ENCODE measurements at places on chromosomes 4 and X.

GRCh38 chr4:151671541-151672059 lies 89.2 kb downstream of the GATB start:
- no peak for DNase-seq

DNA sequence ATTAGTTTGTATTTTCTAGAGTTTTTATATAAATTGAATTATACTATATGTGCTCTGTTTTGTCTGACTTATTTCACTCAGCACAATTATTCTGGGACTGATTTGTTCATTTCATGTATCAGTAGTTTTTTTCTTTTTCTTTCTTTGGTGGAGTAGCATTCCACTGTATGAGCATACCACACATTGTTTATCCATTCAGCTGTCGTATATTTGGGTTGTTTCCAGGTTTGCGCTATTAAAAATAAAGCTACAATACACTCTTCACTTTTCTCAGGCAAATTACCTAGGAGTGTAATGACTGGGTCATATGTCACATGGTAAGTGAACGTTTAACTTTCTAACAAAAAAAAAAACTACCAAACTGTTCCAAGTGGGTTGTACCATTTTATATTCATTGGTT lies 9.6 kb upstream of the OTUD4 start:
- no peak for DNase-seq

DNA sequence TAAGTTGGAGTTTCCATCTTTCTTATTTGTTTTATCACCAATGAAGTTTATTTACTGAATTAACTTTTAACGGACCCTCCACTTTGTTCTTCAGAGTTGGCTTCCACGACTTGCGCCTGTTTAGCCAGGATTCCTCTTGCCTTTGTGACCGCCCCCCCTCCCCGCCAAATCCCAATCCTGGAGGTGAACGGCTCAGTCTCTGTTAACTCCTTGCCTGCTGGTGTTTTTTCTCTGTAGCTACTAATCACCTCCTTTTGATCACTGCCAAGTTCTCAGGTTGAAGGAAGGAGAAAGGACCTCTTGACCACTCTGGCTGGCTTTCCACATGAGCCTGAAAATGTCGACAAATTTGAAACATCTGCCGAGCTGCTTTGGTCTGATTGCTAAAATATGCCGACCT lies 46.8 kb upstream of the BCOR start:
- DNase-seq, result no peak

GRCh38 chr4:159010563-159011260 lies 92.2 kb upstream of the RAPGEF2 start:
- DNase-seq, result no peak

DNA sequence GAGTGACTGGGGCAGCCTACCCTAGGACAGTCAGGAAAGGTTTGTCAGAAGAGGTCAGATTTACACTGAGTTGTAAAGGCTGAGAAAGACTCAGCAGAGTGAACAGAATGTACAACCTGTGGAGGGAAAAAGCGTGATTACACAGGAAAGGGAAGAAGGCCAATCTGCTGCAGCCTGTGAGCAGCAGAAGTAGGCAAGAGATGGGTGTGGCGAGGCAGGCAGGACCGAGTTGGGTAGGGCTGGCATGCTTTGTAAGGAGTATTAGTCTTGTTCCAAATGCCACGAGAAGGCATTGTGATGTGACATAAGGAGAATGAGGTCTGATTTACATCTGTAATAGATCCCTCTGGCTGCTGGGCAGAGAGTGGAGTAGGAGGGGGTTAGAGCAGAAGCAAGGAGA lies 12.6 kb downstream of the SGMS2 start:
- DNase-seq, result no peak

GRCh38 chr4:35942092-35942491 lies 302.2 kb downstream of the ARAP2 start:
- DNase-seq, result no peak

DNA sequence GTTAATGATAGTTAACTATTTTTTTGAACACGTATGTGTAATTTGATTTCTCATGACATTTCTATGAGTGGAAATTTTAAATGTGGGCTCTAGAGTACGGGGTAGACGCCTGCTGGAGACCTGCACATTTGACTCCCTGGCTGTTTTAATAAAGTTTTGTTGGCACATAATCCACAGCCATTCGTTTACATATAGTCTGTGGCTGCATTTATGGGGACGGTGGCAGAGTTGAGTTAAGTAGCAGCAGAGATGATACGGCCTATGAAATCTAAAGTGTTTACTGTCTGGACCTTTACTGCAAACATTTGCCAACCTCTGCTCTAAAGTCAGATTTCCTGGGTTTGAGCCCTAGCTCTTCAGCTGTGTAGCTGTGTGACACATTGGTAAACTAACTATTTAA lies 118.8 kb downstream of the CHRNA9 start:
- DNase-seq, result no peak

GRCh38 chrX:153853180-153853901 lies 23.0 kb upstream of the PDZD4 start:
- no peak for DNase-seq

GRCh38 chr4:5957076-5957475 lies 61.2 kb downstream of the C4orf50 start:
- no peak for DNase-seq

DNA sequence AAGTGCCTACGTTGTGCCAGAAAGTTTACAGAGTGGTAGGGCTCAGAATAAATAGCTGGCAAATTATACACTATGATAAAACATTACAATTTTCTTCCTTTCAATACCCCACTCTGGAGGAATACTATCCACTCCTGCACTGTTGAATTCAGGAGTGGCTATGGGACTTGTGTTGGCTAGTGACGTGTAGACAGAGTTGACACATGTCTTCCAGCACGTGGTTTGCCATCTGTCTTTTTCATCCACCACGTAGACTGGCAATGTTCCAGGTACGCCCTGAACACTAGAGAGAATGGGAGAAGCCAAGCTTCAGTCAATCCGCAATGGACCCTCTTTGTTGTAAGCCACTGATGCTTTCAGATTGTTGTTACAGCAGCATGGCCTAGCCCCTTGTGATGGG lies 168.8 kb upstream of the RBPJ start:
- DNase-seq, result no peak

DNA sequence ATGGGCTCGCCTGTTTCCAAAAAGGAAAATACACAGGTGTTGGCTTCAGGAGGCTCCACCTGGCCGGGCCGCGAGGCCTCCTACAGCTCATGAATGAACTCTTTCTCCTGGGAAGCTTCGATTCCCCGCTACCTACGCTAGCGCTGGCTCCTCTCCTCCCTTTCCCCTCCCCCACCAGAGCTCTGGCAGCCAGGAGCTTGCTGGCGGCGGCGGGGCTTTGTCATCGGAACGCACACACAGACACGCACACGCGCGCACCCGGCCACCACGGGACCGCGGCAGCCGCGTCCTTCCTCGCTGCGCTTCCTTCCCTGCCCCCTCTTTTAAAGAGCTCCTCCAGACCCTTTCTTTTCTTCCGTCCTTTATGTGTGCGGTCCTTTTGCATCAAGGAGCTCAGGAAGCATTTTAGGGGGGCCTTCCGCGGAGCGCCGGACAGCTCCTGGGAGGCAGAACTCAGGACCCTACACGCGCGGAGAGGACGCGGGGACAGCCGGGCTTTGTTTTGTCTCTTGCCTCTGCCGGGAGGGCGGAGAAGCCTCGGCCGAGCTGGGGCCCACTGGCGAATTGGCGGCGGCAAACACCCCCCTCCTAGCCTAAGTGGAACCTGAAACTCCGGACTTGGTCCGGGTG lies 70.2 kb upstream of the BCOR start:
- DNase-seq, result no peak

DNA sequence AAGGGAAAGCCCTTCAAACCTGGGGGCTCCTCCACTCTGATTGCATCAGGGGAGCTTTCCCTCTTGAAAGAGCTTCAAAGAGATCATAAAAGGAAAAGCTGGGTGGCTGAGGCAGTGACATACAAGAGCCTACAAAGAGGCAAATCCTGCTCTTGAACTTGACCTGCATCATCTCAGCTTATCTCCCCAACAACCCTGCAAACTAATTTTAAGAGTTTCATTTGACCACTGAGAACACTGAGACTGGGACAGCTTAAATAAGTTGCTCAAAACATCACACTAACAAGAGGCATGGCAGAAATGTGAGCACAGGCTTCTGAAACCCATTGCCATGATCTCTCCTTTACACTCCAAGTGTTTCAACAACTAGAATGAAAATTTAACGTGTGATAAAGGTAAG lies 101.6 kb upstream of the PPARGC1A start:
- no peak for DNase-seq

- DNase-seq, result no peak
Observed at GRCh38 chrX:13719192-13719856, 15.1 kb downstream of the TRAPPC2 start.

- no peak for DNase-seq
Observed at GRCh38 chr4:177461606-177462005, 19.4 kb upstream of the AGA start.

- DNase-seq, result no peak
Observed at GRCh38 chr4:69523385-69524132, 27.9 kb upstream of the UGT2B4 start.

DNA sequence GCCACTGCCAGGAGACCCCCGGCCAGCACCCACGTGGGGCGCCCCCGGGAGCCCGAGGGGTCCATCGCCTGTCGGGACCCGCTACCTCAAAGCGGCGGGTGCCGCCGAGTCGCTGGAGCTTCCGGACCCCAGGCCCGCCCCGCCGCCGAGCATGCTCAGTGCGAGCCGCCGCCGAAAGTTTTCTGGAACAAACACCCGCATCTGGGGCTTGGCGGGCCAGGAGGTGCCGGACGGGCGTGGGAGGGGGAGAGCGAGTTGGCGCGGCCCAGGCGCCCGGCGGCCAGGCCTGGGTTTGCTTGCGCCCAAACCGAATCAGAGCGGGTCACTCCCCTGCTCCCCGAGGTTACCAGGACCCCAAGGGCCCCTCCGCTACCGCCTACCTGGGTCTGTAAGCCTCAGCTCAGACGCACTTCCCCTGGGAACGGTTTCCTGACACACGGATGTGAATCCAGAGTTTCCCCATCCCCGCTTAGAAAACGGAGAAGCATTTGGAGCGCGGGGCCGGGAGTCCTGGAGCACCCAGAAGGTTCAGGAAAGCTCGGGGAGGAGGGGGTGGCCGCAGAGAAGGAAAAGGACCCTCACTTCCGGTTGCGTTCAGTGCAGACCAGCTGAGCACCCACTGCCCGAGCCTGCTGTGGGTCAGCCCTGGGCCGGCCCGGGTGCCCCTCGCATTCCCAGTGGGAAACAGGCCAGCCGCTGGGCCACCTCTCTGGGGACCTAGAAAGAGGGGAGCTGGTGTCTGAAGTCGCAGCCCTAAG lies at the start of gene EVC2:
Gene EVC2, minus strand, starts transcription at position 111 of the 758 bp plus-strand sequence. Its CDS starts 46 bp downstream, at position 65.
- no peak for DNase-seq

- DNase-seq, result no peak
Observed at GRCh38 chr4:4872314-4872903, 12.9 kb downstream of the MSX1 start.

DNA sequence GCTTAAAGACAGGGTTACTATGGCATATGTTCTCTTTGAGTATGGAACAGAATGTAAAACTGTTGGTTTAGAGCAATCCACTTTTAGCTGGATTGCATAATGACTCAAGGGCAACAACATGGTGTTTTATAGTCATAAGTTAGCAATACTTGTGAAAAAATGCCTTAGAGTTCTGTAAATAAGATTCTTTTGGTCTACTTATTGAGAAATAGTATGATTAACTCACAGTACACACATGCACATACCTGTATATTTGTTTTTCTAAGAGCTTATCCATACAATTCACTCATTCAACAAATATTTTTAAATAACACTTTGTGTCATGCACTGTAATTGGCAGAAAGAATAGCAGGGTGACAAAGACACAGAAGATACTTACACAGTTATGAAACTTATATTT lies 1415.5 kb downstream of the PCDH7 start:
- no peak for DNase-seq

DNA sequence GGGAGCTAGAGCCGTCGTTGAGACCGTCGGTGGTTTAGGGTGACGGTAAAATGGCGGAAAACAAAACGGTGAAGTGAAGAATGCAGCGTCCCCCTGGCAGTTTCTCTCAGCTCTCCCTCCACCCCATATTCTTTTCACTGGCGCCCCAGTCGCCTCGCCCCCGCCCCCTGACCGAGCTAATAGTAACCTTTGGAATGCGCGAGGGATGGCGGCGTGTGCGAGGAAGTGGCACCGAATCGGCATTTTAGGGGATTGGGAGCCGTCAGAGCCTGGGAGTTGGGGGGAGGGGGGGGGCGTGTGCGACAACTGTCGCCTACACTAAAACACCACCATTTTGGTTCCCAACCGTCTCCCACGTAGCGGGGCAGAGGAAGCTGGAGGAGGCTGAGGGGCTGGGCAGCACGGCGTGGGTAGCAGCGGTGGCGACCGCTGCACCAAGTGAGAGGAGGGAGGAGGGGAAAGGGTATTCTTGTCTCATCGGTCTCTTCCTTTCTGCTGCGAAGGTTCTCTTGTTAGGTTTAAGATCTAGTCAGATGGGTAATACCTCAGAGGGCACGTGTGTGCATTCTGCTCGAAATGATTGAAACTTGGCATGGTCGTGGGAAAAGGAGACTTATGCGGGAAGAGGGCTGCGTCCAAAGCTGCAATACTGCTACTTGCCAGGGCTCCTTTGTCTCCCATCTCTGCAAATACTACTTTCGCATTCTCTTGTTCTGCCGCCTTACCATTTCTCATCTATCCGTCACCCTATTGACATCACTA lies 840 bp downstream of the ZNF711 start:
- no peak for DNase-seq

DNA sequence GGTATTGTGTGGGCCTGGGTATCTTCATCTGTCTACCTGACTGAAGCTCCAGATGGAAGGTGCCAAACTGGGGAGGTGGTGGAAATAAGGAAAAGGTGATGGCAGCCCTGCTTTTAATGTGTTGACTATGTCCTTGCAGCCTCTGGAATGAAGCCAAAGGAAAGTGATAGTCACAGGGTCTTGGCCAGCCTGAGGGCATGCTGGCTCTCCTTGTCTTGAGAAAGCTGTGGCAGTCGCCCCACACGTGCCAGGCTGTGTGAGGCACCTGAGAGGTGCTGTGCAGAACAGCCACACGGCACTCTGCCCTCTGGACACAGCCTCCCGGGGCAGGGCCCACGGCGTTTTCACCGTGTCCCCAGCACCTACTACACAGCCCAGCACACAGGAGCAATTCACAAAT lies 77.6 kb downstream of the NAT8L start:
- no peak for DNase-seq

- DNase-seq, result no peak
Observed at GRCh38 chr4:25223802-25224375, 9.9 kb upstream of the PI4K2B start.

- no peak for DNase-seq
Observed at GRCh38 chrX:26778320-26778888, 562.4 kb downstream of the MAGEB5 start.

- no peak for DNase-seq
Observed at GRCh38 chr4:85722807-85723206, 247.9 kb downstream of the ARHGAP24 start.

- DNase-seq, result no peak
Observed at GRCh38 chr4:12186526-12186925, 757.8 kb upstream of the HS3ST1 start.

- no peak for DNase-seq
Observed at GRCh38 chrX:70979136-70979762, 48.4 kb upstream of the SLC7A3 start.

DNA sequence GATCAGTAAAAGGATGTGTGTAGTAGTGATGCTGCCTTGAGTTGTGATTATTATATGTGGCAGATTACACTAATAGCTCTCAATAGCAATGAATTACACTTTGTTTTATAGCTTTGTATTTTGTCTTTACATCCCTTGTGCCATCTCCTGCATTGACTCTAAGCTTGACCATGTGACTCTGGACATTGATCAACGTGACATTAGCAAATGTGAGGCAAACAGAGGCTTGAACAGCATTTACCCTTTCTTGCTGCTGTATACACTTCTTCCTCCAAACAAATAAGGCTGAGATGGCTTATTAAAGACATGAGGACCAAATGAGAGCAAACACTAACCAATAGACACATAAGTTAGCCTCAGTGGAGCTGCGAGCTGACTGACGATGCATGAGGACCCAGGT lies 63.5 kb downstream of the MAD2L1 start:
- DNase-seq, result no peak

GRCh38 chr4:101265816-101266172 lies 81.5 kb downstream of the PPP3CA start:
- DNase-seq, result no peak

Data from stimulated activated CD4-positive, alpha-beta T cell treated with anti-CD3 and anti-CD28 coated beads, Interleukin-12 subunit alpha, Interleukin-12 subunit beta, amount 100 ng/mL, for 24 hours (primary cell).